CD4-positive, alpha-beta T cell treated with Interleukin-4 for 1 hour (primary cell): ENCODE measurements at places on chromosomes 11 and 22.

GRCh38 chr11:117823294-117823945 is 1.1 kb downstream of the FXYD2 start:
- peak; percentile 59 for DNase-seq

DNA sequence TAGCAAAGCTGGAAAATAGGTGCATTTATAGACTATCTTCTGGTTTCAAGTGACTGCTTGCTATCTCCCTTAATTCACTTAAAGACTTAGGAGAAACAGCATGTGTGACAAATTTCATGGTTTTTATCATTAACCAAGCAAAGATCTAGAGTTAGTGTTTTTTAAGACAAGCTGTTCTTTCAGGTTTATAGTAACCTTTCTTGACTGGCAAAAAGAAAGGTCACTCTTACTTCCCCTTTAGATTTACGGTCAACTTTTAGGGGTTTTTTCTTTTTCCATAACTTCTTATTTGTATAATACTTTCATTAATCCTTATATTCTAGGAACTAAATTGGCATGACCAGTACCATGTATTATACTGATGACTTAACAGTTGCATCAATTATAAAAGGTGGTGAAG is 46.6 kb downstream of the KDM2A start:
- DNase-seq = no peak

GRCh38 chr11:117949062-117949461 is 19.9 kb upstream of the TMPRSS13 start:
- DNase-seq = no peak

DNA sequence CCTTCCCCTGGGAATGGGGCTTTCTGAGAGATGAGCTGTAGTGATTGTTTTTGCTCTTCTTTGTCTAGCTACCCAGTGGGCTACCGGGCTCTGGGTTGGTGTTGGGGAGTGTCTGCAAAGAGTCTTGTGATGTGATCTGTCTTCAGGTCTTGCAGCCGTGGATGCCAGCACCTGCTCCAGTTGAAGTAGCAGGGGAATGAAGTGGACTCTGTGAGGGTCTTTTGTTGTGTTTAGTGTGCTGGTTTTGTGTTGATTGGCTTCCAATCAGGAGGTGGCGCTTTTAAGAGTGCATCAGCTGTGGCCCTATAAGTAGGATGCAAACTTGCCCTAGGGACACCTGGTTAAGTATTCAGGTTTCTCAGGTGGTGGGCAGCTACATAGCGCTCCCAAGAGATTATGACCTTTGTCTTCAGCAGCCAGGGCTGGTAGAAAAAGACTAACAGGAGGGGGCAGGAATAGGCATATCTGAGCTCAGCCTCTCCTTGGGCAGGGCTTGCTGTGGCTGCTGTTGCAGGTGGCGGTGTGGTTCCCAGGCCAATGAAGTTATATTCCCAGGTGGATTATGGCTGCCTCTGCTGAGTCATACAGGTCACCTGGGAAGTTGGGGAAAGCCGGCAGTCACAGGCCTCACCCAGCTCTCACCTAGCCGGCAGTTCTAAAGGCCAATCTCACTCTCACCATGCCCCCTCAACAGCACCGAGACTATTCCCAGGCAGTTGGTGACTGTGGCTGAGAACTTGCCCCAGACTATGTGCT is 315.7 kb upstream of the C11orf87 start:
- no peak for DNase-seq

GRCh38 chr11:117426297-117426685 is 98.6 kb downstream of the CEP164 start:
- peak; percentile 57 for DNase-seq

DNA sequence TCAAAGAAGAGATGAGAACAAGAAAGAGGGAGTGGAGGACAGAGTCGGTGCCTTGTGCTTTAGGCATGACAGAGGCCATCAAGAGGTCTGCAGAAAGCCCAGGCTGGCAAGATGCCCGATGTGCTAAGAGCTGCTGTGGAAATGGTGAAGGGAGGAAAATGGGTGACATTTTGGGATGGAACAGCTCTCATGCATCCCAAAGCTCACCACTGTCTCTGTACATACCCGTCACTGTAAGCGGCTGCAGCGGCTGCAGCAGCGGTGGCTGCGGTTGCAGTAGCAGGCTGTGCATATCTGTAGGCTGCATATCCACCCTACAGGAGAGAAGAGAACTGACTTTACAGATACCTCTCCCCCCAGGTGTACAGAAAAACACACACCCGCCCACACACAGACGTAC is 28.6 kb downstream of the APOL5 start:
- no peak for DNase-seq

DNA sequence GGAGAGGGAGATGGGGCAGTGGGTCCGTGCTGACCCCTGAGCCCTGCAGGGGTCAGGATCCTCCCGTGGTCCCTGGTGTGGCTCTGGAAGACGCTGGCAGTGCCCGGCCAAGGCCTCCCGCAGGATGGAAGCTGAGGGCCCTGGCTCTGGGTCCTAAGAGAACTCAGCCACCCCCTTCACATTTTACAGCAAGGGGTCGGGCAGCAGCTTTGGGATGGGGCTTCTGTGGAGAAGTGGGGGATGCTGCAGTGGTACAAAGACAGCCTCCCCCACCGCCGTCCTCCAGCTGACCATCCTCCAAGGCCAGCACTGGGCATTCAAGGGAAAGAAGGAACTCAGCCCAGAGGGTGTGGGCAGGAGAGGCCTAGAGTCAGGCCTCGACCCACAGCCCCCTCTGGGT is 21.8 kb upstream of the CRYBB3 start:
- no peak for DNase-seq

- no peak for DNase-seq
These were observed 221.3 kb downstream of the INSC start for GRCh38 chr11:15336021-15336420.

DNA sequence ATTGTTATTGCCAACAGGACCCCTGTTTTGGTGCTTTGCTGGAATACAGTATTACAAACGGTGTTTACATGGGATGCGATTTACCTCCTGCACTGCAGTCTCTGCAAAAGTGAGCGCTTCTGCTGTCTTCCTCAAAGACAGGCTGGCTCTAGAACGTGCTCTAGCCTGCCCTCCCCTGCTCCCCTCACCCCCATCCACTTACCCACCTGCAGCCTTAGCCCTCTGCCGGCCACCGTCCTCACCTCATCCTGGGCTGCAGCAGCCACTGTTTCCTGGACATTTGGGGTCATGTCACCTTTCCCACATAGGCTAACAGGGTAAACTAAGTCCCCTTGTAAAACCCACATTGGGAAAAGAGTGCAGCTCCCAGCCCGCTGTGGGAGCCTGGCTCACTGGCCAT is 9.6 kb upstream of the PANX2 start:
- no peak for DNase-seq

DNA sequence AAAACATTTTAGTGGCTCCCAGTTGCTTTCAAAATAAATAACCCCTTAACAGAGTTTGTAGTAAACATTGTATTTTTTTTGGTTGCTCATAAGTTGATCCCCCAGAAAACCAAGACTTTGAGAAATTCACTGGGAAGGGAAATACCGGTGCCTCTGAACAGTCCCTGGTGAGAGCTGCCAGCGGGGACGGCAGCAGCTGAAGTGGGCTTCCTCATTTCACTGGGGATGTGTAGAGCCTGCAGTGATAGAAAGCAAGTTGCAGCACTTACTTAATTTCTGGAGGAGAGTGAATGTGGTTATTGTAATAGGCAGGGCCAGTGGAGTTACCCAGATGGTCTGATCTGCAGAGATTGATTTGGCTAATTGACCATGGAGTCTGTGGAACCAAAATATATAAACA is 18.6 kb upstream of the MCHR1 start:
- DNase-seq = no peak

GRCh38 chr11:131033151-131033651 is 116.9 kb upstream of the SNX19 start:
- DNase-seq = no peak
